ENCODE measurements at places on chromosomes 5 and 9. TPM values are rescaled to one million over a fixed set of nuclear protein-coding genes. Genes with fewer than 3 reads are reported as not detected.

The IL31RA gene
- not detected for total RNA-seq

The NDFIP1 gene
- total RNA-seq: 172 TPM

The RANBP17 gene
- 17.8 TPM for total RNA-seq

DNA sequence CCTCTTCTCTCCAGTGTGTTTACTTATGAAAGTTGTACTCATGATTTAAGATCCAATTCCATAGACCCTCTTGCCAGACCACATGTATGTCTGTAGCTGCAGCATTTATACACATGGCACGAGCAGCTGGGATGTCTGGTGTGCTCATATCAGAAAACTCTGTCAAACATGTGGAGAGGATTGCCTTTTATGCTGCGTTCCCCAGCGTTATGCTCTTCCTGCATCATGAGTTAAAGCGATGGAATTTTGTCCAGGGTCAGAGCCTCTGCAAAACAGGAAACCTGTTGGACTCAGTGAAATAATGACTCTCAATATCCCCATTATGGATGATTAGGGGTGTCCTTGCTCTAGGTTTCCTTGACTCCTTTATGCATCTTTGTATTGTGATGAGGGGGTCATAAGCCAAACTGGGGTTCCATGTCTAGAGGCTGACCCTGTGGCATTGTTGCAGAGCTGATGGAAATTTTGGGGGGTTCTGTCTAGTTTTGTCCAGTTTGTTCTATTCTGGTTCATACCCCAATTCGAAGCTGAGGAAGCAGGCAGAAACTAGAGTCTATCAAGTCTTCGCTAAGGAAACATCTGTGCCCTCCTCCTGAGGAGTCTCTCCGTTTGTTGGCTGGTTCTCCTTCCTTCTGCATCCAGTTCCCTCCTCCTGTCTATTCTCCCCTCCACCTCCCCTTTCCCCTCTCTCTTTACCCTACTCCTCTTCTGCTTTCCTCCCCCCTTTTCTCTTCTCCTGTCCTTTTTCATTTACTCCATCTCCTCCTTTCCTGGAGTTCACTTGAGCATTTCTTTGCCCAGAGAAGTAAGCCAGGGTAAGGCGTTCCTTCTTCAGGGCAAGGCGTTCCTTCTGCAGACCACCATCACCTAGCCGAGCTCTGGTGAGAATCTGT is 252.8 kb downstream of the MAST4 start:
- no peaks in the 10 kb centered on the region for H3K4me1 ChIP-seq
- DNase-seq: no peak
- no peak overlapping the region for H3K27ac ChIP-seq
- no peaks in the 10 kb centered on the region for H3K27me3 ChIP-seq
- H3K4me3 ChIP-seq: no peak overlapping the region

The ZNF366 gene
- total RNA-seq: 3.3 TPM

GRCh38 chr9:134909511-134910481 is 7.9 kb downstream of the FCN1 start:
- no peaks in the 10 kb centered on the region for H3K36me3 ChIP-seq
- DNase-seq: no peak
- H3K4me3 ChIP-seq: no peak overlapping the region
- H3K4me1 ChIP-seq: no peaks in the 10 kb centered on the region

The FBN2 gene
- total RNA-seq: 1.3 TPM

DNA sequence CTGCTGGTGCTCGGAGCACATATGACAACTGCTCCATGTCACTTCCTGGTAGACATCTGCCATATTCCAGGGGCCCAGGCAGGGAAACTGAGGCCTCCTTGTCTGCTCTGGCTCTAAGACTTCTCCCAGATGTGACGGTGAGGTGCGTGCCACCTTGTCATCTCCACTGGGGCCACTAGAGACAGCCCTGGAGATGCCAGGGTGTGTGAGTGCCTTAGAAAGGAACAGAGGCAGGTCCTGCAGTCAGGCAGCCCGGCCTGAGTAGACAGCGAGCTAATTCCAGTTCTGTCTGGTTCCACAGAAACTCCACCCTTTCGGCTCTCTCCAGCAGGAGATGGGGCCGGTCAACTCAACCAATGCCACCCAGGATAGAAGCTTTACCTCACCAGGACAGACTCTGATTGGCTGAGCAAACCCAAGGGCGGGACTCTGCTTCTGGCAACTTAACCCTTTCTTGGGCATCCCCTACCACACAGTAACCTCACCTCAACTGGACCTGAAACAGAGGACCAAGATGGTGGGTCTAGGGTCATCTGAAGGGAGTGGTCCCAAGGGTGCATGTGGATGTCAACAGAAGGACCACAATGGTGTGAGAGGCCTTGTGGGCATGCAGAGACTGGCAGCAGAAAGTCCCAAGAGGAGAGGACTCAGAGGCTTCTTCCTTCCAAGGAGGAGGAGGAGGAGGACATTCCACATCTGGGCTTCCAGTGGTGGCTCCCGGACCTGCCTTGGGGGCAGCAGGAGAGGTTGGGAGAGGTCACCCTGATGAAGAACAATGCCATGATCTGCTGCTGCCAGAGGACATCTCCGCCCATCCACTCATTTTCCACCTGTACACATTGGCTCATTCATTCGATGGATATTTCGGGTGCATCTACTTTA is 77.7 kb downstream of the RGS3 start:
- no peak overlapping the region for H3K27ac ChIP-seq
- H3K4me1 ChIP-seq: no peaks in the 10 kb centered on the region
- DNase-seq: no peak
- no peaks in the 10 kb centered on the region for H3K27me3 ChIP-seq
- H3K4me3 ChIP-seq: no peak overlapping the region

GRCh38 chr9:35826071-35826701 is 2.3 kb downstream of the FAM221B start:
- H3K27ac ChIP-seq: no peak overlapping the region
- no peaks in the 10 kb centered on the region for H3K36me3 ChIP-seq
- H3K4me1 ChIP-seq: peaks cover 2% of the 10 kb centered on the region
- no peak for DNase-seq
- H3K27me3 ChIP-seq: no peaks in the 10 kb centered on the region
- no peak overlapping the region for H3K4me3 ChIP-seq

- H3K4me1 ChIP-seq: no peaks in the 10 kb centered on the region
- no peaks in the 10 kb centered on the region for H3K27me3 ChIP-seq
- peak; percentile 22 for DNase-seq
- no peaks in the 10 kb centered on the region for H3K36me3 ChIP-seq
These were observed 34.5 kb upstream of the MED27 start for GRCh38 chr9:132114102-132114707.
